IMR-90 (cell line): ENCODE measurements at places on chromosomes 11 and 22.

DNA sequence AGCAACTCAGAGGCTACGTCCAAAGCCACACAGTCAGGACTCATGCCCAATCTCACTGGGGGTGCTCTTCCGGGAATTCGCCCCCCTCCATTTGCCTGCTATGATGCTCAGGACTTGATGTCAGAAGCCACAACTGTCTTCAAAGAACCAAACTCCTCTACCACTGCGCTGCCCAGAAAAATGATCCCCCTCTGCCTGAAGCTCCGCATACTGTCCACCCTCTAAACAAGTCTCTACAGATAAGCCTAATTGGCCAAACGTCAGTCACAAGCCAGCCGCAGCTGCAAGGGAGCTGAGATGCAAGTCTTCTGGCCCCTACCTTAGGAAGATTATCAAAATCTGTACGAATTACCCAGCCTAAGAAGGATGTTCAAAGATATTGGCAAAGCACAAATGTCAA is 294.6 kb downstream of the BUD13 start:
- no peak for DNase-seq

GRCh38 chr11:81986556-81987161 is 747.0 kb downstream of the FAM181B start:
- DNase-seq: no peak

DNA sequence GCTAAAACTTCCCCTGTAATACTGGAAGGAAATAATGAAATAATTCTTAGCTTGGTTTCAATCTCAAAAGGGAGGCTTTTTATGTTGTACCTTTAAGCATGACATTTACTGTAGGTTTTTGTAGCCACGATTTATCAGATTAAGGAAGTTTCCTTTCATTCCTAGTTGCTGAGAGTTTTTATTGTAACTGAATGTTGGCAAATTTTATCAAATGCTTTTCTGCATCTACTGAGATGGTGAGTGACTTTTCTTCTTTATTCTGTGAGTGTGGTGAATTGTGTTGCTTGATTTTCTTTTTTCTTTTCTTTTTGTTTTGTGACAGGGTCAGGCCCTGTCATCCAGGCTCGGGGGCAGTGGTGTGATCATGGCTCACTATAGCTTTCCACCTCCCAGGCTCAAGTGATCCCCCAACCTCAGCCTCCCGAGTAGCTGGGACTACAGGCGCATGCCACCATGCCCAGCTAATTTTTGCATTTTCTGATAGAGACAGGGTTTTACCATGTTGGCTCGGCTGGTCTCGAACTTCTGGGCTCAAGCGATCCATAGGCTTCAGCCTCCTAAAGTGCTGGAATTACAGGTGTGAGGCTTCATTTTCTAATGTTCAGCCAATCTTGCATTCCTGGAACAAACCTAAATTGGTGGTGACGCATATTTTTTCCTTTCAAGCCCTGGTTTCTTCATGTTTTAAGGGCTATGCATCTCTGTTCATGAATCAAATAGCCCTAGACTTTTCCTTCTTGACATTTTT is 26.2 kb downstream of the SUSD2 start:
- DNase-seq: no peak

- no peak for DNase-seq
Observed at GRCh38 chr11:45078236-45079074, 68.0 kb upstream of the PRDM11 start.

- DNase-seq: peak; percentile 67
Observed at GRCh38 chr11:94183886-94184264, 55.2 kb downstream of the PANX1 start.

DNA sequence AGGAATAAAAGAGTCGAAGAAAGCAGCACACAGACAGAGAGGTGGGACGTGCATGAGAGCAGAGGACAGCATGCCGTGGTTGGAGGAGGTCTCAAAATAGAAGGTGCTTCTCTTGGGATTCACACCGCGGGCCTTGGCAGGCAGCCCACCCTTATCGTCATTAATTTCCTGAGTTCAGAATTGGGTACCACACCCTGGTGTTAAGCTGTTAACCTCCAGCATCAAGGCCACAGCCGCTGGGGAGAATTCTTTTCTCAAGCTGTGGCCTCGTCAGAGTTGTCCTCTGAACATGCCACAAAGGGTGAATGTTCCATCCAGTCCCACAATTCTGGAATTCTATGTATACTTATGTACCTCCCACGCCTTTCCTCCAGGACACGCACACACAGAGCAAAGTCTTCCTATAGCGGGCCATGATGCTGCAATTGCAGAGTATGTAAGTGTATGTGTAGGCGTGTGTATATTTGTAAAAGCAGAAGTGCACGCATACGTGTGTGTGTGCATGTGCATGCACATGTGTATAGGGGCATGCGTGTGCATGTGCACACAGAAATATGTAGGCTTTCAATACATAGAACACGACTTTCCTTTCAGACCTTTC is 39.0 kb downstream of the ADAMTS8 start:
- DNase-seq: no peak

DNA sequence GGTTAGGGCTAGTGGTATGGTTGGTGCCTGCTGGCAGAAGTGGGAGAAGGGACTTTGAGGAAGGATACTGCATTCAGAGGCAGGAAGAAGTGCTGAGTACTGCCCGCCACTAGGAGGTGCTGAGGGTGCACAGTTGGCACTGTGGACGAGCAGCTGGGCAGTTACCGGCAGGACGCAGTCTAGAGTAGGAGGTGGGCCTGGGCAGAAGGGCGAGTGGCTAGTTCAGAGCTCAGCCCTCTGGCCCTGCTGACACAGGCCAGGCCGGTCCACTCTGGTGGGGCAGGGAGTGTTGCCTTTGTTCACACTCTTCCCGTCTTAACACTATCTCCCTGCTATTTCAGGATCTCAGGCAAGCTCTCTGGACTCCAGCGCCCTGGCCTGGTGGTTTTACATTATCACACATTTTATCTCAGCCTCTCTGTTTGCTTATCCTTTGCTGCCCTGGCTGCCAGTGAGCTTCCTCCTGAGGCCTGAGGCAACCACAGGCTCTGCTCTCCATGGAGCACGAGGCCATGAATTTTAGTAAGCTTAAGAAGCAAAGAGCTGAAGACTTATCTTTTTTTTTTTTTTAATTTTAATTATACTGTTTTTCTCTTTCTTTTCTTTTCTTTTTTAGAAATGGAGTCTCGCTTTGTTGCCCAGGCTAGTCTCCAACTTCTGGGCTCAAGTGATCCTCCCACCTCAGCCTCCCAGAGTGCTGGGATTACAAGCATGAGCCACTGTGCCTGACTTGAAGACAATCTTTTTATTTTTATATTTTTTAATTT is 26.9 kb downstream of the SNAP29 start:
- peak; percentile 82 for DNase-seq

- no peak for DNase-seq
Observed at GRCh38 chr11:30310623-30311022, 12.3 kb upstream of the ARL14EP start.

DNA sequence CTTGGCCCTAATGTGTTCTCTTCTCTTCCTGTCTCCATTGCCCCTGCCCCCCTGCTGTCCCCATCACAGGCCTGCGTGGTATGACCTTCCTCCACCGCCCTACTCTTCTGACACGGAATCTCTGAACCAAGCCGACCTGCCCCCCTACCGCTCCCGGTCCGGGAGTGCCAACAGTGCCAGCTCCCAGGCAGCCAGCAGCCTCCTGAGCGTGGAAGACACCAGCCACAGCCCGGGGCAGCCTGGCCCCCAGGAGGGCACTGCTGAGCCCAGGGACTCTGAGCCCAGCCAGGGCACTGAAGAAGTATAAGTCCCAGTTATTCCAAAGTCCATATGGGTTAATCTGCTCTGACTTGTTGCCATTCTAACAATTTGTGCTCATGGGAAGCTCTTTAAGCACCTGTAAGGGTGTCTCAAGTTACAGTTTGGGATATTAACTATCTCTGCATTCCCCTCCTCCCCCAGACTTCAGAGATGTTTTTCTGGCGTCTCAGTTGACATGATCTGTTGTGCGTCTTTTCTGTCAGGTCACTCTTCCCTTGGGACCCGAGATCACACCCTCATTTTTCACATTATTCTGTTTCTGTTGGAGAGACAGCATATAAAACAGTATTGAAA is 60.0 kb downstream of the COMMD9 start:
- no peak for DNase-seq

DNA sequence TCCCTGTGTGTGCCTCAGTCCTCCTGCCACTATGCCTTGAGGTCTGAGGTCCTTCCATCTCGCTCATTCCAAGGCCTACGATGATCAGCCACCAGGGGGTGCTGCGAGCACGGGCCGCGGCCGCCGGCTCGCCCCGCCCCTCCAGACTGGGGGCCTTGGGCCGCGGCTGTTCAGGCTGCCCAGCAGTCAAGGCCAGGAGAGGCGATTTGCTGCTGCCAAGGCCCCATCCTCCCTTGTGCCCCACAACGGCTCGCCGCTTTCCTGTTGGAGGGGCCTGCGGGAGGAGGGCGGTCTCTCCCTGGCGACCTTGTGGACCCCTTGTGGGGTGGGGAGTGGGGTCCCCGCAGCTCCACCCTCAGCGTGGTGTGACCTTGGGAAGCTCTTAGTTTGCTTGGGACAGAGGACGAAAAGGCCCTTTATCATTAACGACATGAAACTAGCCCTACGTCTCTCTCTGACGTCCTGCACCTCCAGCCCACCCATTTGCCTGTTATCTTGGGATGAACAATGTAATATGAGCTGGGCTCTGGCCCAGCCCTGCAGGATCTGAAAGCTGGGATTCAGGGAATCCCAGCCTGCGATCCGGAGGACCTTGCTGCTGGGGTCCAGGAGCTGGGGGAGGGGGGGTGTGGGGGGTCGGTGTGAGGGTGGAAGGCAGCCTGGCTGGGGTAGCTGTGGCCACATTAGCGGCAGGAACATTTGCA is 5.3 kb upstream of the GALR3 start:
- DNase-seq: peak; percentile 68

DNA sequence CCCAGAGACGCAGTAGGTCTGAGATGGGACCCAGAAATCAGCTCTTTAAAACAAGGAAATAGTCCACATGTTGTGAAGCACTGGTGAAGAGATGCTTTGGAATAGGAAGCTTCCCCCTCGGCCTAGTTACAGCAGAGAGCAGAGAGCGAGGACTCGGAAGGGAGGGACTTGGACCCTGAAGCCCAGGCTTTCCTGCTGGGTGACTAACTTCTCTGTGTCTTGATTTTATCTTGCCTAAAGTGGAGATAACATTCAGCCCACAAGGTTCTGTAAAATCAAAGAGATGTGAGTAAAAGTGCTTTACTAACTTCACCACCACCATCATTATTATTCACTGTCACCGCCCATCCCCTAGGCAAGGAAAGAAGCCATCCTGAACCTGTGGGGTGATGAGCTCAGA is 58.4 kb downstream of the THAP12 start:
- no peak for DNase-seq

DNA sequence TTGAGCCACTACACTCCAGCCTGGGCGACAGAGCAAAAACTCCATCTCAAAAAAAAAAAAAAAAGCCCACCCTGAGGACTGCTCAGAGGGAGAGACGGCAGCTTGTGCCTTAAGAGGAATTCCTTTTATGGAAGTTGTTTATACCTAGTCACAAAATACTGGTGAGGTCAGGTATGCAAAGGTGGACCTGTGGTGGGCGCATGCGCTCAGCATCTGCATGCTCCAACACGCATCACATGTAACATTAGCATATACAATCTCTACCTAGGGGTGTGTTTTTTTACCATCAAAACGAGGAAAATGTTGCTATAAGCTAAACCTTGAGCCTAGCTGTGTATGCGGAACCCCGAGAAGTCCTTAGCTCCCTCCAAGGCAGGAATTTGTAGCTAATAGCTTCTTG is 6.8 kb upstream of the SART1 start:
- DNase-seq: no peak

GRCh38 chr22:20398420-20398819 is 4.5 kb downstream of the ZNF74 start:
- no peak for DNase-seq

DNA sequence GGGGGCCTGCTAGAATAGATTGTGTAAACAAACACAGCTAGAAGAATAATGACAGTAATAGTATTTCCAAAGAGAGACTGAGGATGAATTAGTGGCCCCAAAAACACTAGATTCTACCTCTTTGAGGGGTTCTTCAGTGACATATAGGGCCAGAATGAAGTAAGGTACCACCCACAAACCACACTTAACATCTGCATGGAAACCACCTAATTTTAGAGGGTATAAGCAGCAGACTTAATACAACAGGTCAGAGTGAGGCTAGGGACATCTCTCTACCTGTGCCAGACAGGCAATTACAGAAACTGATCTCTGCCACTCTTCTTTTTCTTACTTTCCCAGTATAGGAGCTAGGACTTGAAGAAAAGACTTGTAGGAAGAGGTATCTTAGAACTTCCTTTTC is 20.1 kb downstream of the ELP4 start:
- DNase-seq: no peak
